ENCODE measurements at places on chromosomes 7 and 10. TPM values are rescaled to one million over a fixed set of nuclear protein-coding genes. Genes with fewer than 3 reads are reported as not detected.

DNA sequence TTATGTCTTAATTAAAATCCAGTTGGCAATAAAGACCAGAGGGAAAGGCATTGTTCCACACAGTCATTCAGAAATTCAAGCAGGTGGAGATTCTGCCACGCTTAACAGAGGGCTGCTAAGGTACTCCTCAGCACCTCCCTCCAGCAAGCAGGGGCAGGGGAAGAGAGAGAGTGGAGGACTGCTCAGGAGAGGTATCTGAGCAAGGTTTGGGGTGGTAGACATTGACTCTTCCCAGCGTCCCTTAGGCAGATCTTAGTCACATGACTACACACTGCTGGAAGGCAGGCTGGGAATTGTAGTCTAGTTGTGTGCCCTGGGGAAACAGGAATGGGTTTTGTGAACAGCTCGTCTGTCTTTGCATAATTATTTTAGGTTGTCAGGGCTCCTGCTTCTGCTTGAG is 181.6 kb downstream of the NPSR1 start:
- no peak for DNase-seq

GRCh38 chr7:47669178-47669891 is 87.4 kb upstream of the TNS3 start:
- peak; percentile 96 for DNase-seq

DNA sequence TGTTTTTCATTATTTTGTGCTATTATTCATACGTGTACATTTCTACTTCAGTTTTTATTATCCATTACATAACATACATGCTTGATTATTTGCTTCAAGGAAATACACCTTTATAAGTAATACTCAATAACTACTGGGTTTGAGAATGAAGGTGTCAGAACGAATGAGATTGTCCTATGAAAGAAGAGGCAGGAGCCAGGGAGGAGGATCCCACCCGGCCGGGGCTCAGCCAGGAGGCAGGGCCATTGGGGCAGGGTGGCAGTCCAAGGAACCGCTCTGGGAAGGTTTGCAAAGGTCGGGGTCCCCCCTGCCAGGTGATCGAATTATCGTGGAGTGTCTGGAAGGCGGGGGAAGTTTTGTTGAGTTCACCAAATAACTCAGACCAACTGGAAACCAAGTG is 9.1 kb downstream of the TRIM56 start:
- no peak for DNase-seq

DNA sequence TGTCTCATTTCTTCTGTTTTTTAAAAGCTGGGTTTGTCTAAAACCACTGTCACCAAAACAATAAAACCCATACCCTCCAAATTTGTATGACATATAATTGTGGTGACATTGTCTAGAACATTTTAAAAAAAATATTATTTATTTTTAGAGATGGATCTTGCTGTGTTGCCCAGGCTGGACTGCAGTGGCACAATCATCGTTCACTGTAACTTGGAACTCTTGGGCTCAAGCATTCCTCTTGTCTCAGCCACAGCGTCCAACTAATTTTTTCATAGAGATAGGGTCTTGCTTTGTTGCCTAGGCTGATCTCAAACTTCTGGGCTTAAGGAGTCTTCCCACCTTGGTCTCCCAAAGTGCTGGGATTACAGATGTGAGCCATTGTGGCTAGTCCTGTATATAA is 116.5 kb downstream of the CCNY start:
- no peak for DNase-seq

DNA sequence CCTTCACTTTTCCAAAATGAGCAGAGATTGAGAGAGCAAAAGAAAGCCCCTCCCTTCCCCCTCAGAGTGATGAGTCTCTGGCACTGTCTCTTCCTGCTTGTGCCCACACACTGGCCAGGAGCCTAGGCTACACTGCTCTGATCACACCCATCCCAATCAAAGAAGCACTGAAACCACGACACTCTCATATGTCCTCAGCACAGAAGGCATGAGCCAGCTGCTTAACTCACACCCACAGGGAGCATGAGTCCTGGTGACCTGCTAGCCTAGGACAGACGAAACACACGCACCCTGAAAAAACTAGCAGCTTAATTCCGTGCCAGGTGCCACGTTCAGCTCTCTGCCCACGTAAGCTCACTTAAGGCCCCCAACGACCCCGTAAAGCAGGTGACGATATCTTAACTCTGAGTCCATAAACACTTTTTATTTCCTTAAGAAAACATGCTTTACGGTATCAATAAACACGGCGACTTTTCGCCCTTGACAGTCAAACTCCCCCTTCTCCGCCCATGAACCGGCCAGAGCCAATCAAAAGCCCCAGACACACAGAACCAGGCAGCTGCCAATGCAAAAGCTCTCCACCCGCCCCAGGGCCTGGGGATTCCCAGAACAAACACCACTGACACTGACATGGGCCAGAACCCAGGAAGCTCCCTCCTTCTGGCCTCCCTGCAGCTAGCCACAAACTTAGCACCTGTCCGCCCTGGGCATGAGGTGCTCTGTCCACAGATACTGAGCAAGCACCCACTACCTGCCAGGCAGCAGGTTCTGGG is 69.0 kb downstream of the TNRC18 start:
- peak; percentile 35 for DNase-seq

DNA sequence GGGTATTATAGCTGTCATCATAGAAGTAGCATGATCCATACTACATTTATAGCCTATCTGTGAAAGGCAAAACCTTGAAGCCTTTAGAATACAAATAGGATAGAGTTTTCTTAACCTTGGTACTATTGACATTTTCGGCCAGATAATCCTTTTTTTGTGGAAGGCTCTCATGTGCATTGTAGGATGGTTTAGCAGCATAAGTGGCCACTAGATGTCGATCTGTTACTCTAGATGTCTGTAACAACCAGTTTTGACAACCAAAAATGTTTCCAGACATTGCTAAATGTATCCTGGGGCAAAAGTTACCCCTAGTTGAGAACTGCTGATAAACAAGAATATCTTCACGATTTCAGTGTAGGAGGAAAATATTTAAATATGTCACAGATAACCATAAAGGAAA is 319.4 kb upstream of the GALNT17 start:
- no peak for DNase-seq

DNA sequence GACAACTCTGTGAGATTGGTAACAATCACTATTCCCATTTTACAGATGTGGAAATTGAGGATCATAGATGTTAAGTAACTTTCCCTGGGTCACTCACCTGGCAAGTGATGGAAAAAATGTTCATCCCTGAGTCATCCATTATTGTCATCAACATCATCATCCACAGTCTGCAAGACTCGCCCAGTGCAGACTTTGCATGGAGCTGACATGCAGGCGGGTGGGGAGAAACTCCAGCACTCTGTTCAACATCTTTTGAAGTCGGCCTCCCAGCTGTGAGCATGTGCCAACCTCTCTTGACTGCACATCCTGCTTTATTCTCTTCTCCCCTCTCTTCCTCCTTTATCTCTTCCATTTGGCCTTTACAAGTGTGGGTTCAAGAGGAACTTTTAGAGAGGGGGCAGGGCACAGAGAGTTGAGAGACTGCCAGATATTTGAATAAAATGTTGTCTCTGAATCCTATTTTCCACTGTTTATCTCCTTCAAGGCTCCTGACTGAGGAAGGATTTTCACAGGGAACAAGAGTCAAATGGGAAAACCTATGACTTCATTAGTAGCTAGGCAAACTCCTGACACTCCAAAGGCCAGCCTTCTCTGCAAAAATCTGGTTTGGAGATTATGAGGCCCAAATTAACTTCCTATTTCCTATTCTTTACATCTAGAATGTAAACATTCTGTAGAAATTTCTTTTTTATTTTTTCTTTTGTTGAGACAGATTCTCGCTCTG is 283.7 kb upstream of the PODXL start:
- no peak for DNase-seq

GRCh38 chr10:11242443-11243387 is 225.0 kb downstream of the CELF2 start:
- peak; percentile 23 for DNase-seq

- DNase-seq, result no peak
These were observed 4.7 kb downstream of the GDF2 start for GRCh38 chr10:47326927-47327330.

Gene ADAM8
- total RNA-seq, result 15.8 TPM

Gene HOGA1
- 121 TPM for total RNA-seq

Gene CCL24
- not detected for total RNA-seq

Gene LRRN3
- under 0.01 TPM for total RNA-seq

Gene LOXL4
- total RNA-seq, result 20.1 TPM

Gene VENTX
- total RNA-seq, result not detected
